ENCODE measurements at places on chromosomes 12 and 14.

- no peak for DNase-seq
These were observed 29.3 kb downstream of the DIO3 start for GRCh38 chr14:101590616-101591015.

DNA sequence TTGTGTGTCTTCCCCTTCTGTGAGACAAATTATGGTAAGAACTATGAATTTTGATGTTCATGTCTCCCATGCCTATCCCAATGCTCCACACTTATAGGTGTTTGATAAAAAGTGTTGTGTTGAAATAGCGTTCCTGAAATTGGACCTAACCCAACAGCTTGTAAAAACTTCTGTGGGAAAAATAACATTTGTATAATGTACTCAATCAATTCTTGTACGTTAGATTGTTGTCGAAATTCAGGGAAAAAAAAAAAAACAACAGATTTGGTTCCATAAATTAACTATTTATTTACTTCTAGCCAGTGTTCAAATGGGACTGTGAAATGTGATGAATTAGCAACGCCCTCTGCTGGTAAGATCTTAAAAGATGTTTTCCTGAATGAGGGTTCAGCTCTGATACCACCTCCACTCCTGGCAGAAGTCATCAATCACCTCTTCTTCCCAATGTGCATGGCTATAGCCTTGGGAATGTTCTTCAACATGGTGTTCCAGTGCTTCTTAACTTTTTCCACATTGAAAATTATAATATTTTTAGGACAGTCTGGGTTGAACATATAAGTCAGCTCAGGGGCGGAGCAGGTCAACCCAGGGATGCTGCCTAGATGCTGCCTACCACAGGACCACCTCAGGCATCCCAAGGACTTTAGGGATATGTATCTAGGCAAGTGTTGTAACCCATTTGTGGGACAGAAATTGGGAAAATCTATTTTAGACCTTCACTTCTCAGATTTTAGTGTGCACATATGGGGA lies 170.6 kb downstream of the OTOGL start:
- no peak for DNase-seq

- no peak for DNase-seq
These were observed 6.4 kb downstream of the MLXIP start for GRCh38 chr12:122084857-122085405.

- no peak for DNase-seq
These were observed 807.7 kb upstream of the SEL1L start for GRCh38 chr14:82341261-82341810.

GRCh38 chr12:20592556-20592955 lies 102.6 kb upstream of the SLCO1C1 start:
- DNase-seq, result no peak

DNA sequence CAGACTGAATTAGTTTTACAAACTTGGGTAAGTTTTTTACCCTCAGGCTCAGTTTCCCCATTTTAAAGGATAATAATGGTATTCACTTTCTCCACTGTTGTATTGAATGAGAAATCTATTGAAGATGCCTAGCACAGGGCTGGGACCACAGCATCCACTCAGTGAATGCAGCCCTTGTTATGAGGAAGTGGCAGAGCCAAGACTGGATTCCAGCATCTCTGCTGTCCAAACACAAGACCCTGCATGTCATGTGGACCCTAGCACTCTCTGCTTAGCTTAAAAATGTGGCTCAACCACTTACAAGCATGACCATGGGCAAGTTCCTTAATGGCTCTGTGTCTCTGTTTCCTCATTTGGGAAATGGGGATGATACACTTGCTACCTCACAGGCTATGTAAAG lies 24.1 kb upstream of the TRIM9 start:
- no peak for DNase-seq

DNA sequence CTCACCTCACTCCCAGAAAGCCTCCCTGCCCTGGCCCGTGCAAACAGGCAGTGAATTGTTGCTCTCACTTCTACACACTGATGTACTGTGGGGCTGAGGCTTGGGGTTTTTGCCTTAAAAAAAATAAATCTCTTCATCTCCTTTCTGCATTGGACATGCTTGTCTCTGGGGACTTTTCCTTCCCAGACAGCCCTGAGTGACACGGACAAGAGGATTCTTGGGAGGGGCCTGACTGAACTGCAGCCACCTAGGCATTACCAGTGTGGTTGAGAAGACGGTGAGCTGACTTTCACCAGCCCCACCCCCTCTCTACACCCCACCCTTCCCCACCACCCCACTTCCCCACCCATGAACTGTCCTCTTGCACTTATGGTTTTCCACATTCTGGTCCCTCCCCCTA lies 51.6 kb upstream of the PARP11 start:
- DNase-seq, result no peak

- DNase-seq, result no peak
These were observed 87.1 kb downstream of the ARID2 start for GRCh38 chr12:45816652-45817051.

DNA sequence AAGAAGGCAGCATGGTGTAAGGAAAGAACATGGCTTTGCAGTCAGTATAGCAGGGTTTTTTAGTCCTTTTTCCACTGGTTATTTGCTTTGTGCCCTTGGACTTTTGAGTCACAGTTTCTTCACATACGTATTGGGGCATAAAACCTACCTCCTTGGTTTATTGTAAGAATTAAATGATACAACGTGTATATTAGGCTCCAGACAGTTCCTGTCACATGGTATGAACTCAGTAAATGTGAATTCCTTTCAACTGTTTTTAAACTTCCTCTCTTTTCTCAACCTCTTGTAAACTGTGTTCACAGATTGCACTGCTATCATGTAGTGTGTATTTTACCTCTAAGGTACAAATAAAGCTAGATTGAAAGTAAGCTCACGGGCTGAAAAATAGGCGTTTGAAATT lies 29.5 kb downstream of the MSRB3 start:
- no peak for DNase-seq

DNA sequence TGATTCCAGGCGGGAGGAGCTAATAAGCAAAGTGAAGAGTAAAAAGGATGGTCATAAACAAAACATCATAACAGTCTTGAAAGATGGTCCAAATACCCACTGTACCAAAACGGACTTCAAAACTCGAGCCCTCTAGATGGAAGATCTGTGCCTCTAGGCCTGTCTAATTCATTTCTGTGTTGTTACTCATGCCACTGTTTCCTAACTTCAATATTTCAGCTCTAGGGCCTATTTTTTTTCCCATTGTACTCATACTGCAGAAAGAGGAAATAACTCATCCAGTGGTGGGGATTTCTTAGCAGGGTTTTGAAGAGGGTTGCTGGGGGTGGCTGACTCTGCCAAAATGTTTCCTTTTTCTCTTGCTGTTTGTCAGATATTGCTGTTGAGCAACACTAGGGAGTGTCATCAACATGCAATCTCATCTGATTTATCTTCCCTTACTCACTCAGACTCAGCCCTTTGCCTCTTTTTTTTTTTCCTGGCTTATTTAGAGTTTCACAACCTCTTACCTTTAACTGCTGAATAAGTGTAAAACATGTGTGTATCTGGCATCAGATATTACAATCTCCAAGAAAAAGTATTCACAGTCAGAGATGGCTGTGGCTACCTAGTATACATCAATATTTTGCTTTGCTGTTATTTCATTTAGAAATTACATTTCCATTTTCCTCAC lies 189.6 kb downstream of the DUSP6 start:
- peak; percentile 26 for DNase-seq

DNA sequence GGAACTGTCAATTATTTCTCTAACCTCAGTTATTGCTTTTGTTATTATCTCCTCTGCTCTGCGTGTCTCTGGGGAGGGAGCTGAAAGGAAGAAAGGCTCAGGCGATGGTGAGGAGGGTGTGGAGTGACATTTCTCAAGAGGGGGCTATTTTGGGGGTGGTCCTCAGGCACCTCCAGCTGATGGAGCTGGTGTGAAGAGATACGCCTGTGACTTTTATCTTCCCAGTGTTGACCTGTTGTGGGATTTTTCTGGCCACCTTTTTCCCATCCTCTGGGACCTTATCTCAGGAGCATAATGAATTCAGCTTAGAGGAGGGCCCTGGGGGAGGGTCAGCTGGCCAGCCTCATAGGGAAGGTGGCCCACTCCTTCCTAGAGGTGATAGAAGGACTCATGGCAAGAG lies 26.4 kb downstream of the KCNA5 start:
- no peak for DNase-seq

DNA sequence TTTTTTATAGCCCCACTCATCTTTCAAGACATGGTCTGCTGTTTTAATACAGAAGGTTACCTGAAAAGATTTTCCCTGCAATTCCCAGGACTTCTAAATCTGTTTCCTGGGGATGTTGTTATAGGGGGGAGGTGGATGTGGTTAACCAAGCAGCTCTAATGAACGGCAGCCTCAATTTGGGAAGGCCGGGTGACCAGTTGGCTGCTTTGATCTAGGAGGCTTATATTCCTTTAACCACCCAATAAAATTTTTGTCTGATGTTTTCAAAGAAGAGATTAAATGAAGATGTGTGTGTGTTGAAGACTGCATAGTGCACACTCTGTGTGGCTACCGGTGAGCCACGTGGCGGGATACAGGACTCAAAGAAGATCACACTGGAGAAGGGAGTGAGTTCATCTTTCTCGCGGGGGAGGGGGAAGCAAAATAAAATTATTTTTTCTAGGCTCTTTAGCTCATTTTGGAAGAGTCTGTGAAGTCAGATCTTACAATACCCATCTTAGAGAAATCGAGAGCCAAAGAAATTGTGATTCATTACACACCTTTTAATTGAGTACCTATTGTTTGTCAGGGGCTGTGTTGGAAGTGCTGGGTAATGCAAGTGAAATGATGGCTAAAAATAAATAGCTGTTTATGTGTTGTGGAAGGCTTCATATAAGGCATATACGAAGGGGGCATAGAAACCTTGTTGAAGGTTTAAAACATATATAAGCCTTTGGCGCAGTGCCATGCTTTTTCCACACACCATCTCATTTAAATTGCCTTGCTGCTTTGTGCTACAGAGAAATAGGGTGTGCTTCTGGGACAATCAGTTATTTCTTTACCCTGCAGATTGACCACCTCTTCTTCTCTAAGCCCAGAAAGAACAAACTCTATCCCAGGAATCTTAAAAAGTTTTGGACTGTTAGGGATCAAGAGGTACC lies 18.5 kb downstream of the ELK3 start:
- DNase-seq, result no peak

DNA sequence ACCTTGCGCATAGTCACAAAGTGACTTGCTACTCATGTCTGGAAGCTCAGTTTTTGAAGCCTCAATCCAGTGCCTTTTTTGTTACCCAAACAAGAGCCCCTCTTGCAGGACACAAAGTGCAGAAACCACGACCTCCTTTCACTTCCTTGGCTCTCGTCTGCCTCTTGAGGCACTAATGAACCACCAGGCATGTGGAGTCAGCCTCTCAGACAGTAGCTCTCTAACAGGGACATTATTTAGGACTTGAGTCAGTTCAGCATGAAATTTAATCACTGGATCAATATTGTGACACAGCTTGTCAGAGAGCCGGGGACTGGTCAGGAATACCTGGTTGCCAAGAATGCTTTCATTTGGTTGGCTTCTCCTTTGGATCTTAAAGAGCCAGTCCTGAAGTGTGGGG lies 46.7 kb downstream of the HSPB8 start:
- no peak for DNase-seq

DNA sequence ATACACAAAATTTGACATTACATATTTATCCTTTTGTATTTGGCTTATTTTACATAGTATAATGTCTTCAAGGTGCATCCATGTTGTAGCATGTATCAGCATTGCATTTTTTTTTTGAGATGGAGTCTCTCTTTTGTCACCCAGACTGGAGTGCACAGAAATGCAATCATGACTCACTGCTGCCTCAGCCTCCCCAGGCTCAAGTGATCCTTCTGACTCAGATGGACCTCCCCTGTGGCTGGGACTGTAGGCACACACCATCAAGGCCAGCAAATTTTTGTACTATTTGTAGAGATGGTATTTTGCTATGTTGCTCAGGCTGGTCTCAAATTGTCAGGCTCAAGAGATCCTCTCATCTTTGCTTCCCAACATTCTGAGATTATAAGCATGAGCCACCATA lies 214.4 kb upstream of the ALG10B start:
- DNase-seq, result no peak

GRCh38 chr12:89486264-89486663 lies 38.3 kb downstream of the GALNT4 start:
- DNase-seq, result no peak

GRCh38 chr12:12791756-12792369 lies 6.4 kb downstream of the APOLD1 start:
- no peak for DNase-seq

- no peak for DNase-seq
These were observed 1.6 kb downstream of the CMA1 start for GRCh38 chr14:24506443-24506842.

DNA sequence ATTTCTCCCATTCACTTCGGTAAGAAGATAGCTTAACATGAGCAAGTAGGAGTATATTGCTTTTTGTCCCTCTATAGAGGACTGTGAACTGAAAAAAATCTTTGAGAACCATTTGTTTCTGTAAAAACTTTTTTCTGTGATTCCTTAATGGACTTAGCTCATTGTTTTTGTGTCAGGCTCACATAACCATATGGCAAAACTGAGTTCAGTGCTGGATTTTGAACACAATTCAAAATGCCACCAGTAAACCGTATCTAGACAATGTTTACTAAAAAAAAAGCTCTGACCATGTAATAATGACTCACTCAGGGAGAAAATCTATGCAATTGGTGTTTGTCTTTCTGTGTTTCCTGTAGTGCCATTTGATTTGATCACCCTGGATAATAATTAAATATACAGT lies 5.2 kb downstream of the TRHDE start:
- DNase-seq, result no peak

GRCh38 chr12:53532524-53533445 lies 25.5 kb upstream of the NPFF start:
- DNase-seq, result no peak

DNA sequence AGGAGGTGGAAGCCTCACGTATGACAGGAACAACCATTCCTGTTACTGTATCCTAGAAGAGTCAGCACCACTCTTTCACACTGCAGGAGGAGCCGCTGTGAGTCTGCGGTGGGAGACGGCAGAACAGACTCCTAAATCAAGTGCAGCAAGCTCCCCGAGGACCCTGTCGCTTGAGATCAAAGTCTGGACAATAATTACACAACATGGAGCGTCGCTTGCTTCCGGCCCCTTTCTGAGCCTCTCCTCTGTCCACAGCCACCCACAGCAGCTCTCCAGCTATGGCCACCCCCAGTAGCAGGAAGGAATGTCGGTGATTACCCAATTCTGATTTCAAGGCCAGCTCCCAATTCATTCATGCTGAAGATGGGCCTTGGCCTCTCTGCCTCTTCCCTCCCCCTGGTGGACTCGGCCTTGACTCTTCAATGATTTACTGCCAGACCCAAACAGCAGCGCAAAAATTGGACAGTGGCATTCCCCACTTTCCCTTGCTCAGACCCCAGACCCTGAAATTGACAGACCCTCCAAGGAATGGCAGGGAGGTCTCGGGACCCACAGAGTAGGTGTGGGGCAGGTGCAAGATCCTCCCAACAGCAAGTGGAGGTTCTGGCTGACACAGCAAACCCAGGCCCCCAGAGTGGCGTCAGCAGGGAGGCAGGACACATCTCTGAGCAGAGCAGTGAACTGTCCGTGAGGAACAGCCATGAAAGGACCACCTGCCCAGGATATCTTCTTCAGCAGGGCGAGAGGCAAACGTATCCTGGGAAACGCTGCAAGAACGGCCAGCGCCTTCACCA lies 272.7 kb upstream of the DIO3 start:
- no peak for DNase-seq

- DNase-seq, result no peak
These were observed 61.2 kb downstream of the PTPN21 start for GRCh38 chr14:88493392-88494185.

Data from activated CD4-positive, alpha-beta T cell treated with anti-CD3 and anti-CD28 coated beads for 4 hours (primary cell).